ENCODE measurements at places on chromosomes 4 and X.

- peak; percentile 8 for DNase-seq
These were observed 39.5 kb downstream of the TMEM154 start for GRCh38 chr4:152640058-152640921.

DNA sequence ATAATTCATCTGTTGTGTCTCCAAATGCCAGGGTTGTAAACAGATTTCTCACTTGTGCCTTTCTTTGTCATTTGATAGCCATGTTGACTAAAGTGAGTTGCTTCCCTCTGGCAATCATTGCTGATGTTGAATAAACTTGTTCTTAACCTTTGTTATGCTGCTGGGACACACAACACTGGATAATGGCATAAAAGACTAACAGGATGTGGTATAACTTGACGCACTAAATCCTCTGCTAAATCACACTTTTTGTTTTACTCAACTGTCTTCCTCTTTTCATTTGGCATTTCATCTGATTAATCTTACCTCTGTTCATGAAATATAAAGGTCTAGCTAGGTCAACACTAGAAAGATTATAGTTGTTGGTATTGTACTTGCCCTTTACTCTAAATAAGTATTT lies 17.6 kb upstream of the CXCL5 start:
- no peak for DNase-seq

DNA sequence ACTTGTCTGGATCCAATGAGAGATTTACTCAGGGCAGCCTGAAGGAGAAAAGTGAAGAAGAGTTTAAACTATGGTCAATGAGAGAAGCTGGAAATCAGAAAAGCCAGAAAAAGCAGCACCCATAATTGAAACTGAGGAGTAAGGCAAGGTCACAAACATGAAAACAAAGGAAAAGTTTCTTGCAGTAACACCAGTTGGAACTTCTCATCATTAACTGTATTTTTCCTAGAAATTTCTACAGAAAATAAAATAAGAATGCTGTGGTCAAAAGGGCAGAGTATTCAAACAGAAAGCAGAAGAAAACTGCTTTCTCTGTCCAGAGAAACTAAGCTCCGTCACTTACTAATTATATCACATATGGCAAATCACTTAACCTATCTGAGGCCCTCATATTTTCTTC lies 102.2 kb downstream of the OR13H1 start:
- no peak for DNase-seq

DNA sequence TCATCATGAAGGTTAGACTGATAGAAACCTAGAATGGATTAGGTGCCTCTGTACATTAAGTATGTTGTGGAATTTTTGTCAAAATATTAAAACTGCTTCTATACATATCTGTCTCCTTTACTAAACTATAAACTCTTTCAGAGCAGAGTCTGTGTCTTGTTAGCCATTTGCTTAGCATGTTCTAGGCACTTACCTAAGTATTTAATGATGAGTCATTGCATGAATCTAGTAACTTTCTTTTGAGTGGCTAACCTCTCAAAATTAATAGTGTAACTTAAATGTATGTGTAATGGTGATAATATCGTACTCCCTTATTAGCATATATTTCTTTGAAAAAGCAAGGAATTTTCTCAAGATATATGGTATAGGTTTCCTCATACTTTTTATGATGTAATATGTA lies 57.8 kb downstream of the RAP1GDS1 start:
- no peak for DNase-seq

GRCh38 chr4:147336252-147336651 lies 144.6 kb upstream of the EDNRA start:
- no peak for DNase-seq

GRCh38 chrX:71534773-71535544 lies 2.1 kb downstream of the OGT start:
- no peak for DNase-seq

DNA sequence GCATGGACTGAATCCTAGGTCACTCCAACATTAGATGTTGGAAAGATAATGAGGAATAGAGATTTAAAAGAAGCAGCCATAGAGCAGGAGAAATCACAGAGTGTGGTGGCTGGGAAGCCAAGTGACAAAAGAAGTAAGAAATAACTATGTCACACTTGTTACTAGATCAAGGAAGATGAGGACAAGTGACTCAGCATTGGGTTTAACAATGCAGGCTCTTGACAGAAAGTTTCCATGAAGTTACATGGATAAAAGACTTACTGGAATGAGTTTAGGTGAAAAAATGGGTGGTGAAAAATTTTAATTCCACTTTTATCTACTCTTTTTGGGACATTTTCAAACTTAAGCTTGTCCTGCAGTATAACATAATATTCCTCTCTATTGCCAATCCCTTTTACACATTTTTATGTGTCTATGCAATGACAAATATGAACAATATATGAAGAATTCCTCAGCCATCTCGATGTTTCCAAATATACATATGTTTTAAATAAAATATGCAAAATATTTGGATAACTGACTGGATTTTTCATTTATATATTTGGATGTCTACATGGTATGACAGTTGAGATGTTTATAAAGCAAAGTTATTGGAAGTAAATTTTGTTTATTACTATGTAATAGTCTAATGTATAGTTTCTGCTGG lies 462.6 kb downstream of the IL15 start:
- no peak for DNase-seq

DNA sequence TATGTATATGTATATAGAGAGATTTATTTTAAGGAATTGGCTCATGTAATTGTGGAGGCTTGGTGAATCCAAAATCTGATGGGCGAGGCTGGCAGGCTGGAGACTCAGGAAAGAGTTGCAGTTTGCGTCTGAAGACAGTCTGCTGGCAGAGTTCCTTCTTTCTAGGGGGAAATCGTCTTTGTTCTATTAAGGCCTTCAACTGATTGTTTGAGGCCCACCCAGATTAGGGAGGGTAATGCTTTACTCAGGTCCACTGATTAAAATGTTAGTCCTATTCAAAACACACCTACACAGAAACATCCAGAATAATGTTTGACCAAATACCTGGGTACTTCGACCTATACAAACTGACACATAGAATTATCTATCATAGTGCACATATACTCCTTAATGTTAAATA lies 149.5 kb downstream of the NAA11 start:
- no peak for DNase-seq

GRCh38 chr4:87974856-87975462 lies 555 bp upstream of the SPP1 start:
- DNase-seq: peak; percentile 7

DNA sequence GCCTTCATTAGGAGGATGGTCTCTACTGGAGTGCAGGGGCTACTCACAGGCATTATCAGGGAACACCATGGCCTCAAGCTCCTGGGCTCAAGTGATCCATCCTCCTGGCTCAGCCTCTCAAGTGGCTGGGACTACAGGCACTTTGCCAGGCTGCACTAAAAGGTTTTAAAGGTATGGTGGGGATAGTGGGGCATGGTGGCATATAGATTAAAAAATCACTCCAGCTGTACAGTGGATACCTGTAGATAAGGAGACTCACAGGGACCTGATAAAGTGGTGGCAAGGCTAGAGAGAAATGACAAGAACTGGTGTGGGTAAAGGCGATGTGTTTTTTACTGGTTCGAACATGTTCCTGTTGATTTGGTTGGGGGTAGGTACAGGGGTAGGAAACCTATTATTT lies 5.9 kb downstream of the ZAR1 start:
- no peak for DNase-seq

DNA sequence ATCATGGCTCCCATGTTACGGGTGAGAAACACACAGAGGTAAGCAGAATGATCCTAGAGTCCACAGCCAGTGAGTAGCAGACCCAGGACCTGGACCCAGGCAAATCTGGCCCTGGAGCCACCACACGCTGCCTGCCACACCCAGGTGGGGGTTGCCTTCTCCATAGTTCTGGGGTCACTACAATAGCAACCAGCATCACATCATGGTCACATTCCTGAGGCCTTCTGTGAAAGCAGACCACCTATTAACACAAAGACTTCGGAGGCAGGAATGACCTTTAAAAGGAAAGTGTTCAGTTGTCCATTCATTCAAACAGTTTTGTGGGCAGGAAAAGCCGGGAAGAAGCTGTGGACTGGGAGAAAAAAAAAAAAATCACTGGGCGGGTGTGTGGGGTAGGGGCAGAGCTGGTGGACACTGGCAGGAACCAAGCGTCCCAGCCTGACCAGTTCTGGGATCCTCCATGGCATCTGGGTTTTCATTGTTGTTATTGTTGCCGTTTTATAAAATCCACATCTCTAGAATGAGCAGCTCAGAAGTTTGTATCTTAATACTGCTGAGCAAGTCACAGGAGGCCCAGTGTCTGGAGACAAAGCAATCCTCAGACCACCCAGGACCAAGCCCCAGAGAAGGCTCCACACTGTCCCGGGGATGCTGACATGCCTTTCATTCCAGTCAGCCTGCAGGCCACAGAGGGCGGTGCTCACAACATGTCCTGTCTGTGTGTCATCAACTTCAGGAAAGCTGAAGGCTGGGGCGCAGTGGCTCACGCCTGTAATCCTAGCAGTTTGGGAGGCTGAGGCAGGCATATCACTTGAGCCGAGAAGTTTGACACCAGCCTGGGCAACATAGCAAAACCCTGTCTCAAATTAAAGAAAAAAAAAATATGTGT lies 67.0 kb downstream of the SEL1L3 start:
- no peak for DNase-seq

GRCh38 chr4:132859929-132860328 lies 289.2 kb upstream of the PCDH10 start:
- DNase-seq: no peak

GRCh38 chr4:118817178-118817930 lies 18.6 kb downstream of the SEC24D start:
- no peak for DNase-seq

DNA sequence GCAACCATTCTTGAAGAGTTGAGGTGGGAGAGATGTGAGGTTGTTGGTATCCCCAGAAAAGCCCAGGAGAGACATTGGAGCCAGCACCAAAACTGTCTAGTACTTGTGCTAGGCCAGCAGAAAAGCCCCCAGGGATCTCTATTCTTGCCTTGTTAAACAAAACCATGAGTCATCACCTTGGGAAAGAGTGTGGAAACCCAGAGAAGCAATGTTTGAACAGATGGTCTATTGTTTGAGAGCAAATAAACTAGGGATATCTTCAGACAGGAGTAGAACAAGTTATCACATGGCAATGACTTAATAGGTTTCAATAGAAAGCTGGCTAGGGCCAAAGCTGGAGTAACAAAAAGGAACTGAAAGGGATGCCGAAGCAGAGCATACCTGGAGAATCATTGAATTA lies 195.7 kb upstream of the CASK start:
- no peak for DNase-seq

- DNase-seq: no peak
These were observed 103.9 kb downstream of the USP9X start for GRCh38 chrX:41189156-41189555.

DNA sequence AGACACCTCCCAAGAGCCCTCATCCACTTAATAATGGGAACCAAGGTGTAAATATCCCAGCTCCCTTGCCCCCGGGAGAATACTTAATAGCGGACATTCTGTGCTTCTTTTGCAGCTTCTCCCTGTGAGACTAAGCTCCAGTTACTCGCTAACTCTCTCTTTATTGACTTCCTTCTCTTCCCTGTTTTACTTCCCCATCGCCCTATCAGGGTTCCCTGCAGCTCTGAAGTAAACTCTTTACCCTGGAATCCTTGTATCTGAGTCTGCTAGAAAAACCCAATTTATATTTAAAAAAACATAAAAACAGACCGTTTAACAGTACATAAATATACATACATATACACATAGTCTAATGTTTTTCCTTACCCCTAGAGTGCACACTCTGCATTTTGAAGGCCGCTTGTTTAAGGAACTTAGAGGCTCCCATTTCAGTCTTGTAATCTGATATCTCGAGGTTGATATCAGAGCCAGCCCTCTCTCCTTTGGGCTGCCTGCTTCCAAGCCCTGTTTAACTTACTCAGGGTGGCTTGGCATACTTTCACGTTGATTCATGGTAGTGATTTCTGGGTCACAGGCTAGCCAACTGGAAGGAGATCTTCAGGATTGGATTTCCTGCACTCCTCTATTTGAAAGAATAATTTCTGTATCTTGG lies 177.4 kb upstream of the SCML1 start:
- no peak for DNase-seq

DNA sequence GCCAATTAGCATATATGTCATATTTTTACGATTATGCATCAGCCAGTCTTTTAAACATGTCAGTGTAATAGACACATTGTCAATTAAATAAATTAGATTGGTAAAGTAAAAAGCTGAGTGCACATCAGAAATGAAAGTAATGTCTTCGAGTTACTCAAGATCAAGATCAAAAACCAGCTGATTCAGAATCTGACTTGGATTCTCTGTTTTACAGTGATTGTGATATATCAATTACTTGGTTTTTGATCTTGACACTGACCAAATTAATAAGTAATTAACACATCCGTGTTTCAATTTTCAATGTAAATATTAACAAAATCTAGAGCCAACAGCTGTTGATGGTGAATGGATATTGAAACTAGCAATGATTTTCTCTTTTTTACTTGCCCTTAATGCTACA lies 311.6 kb downstream of the PDGFC start:
- no peak for DNase-seq

DNA sequence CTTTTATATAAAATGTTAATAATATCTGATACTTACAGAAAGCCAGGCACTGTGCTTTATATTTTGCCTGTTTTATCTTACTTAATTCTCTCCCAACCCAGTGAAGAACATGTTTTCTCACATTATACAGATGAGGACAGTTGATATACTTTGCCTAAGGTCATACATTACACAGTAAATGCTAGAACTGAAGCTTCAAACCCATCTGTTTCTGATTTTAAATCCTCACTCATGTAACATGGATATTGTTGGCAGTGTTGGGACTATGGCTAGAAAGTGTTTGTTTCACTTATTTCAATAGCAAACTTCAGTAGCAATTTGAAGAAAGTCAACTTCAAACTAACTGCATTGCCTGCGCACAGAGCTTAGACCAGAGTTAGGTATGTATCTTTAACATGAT lies 57.4 kb downstream of the RAPGEF2 start:
- no peak for DNase-seq

GRCh38 chr4:61462451-61463326 lies 262.6 kb downstream of the ADGRL3 start:
- no peak for DNase-seq

GRCh38 chr4:185238750-185239149 lies 29.4 kb downstream of the SNX25 start:
- no peak for DNase-seq

DNA sequence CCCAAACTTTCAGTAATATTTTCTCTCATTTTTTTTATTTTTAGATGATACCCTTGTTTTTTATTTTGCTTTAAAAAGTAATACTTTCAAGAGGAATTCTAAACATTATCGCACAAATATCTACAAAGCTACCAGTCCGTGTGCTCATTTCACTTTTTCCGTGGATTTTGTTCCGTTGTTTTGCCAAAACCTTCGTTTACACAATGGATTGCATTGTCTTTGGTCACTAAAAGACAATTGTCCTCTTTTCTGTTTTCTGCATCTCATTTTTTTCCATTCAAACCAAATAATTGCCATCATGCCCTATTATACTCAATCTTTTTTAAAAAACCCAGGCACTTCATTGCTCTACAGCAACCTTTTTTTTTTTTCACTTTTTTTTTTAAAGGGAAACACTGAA lies 214.9 kb downstream of the CXXC4 start:
- no peak for DNase-seq

DNA sequence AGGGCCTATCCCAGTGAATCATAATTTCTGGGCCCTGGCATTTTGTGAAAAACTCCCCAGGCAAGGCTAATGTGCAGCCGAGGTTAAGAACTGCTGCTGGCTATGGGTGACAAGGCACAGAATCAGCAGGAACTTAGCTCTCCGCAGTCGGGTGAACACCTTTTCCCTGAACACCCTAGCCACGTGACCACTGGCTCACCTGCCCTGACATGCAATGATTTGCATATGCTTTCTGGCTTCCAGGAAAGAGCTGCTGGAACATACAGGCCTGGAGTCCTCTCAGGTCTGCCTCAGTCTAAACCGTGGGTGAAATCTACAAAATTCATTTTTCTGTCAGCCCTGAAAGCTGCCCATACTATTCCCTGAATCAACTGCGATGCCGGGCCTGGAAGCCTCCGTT lies 56.6 kb downstream of the ZNF827 start:
- DNase-seq: peak; percentile 77

Data from DMS79 treated with DMSO at 0.1 percent for 48 hours (cell line).